ENCODE measurements at places on chromosomes 16 and 17.

- no peak for DNase-seq
These were observed 2.0 kb downstream of the WNK4 start for GRCh38 chr17:42782166-42783061.

GRCh38 chr17:46876353-46876887, 25.0 kb downstream of the WNT9B start:
- no peak for DNase-seq

GRCh38 chr17:40791111-40791510, 8.6 kb downstream of the KRT28 start:
- DNase-seq, result no peak

GRCh38 chr17:72338847-72339790, 218.3 kb downstream of the SOX9 start:
- no peak for DNase-seq

- DNase-seq, result no peak
These were observed 57.6 kb upstream of the B4GALNT2 start for GRCh38 chr17:49074851-49075540.

- no peak for DNase-seq
These were observed 358.3 kb downstream of the SOX9 start for GRCh38 chr17:72479113-72479512.

GRCh38 chr16:5056352-5056751, 9.4 kb downstream of the C16orf89 start:
- DNase-seq, result peak; percentile 32

GRCh38 chr17:12242345-12242954, 221.8 kb downstream of the MAP2K4 start:
- no peak for DNase-seq

- no peak for DNase-seq
These were observed 79.8 kb downstream of the HELZ start for GRCh38 chr17:67165201-67165600.

GRCh38 chr17:692116-692515, 22.5 kb downstream of the VPS53 start:
- DNase-seq, result no peak

DNA sequence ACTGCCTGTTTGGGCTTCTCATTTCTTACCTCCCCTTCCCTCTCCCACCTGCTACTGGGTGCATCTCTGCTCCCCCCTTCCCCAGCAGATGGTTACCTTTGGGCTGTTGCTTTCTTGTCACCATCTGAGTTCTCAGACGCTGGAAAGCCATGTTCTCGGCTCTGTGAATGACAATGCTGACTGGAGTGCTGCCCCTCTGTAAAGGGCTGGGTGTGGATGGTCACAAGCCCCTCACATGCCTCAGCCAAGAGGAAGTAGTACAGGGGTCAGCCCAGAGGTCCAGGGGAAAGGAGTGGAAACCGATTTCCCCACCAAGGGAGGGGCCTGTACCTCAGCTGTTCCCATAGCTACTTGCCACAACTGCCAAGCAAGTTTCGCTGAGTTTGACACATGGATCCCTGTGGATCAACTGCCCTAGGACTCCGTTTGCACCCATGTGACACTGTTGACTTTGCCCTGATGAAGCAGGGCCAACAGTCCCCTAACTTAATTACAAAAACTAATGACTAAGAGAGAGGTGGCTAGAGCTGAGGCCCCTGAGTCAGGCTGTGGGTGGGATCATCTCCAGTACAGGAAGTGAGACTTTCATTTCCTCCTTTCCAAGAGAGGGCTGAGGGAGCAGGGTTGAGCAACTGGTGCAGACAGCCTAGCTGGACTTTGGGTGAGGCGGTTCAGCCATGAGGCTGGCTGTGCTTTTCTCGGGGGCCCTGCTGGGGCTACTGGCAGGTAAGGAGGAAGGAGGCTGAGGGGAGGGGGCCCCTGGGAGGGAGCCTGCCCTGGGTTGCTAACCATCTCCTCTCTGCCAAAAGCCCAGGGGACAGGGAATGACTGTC, at the start of gene CD68:
Gene CD68, plus strand, starts transcription at position 638 of the 833 bp plus-strand sequence. Its CDS starts 40 bp downstream, at position 678.
- DNase-seq, result peak; percentile 69

- no peak for DNase-seq
These were observed 17.4 kb upstream of the MYO15B start for GRCh38 chr17:75570034-75570676.

GRCh38 chr17:39663688-39664580, 1.2 kb upstream of the TCAP start:
- DNase-seq, result no peak

GRCh38 chr17:28391401-28391800, 14.6 kb downstream of the SLC46A1 start:
- DNase-seq, result no peak

GRCh38 chr17:80942423-80943345, 49.0 kb upstream of the CHMP6 start:
- no peak for DNase-seq

DNA sequence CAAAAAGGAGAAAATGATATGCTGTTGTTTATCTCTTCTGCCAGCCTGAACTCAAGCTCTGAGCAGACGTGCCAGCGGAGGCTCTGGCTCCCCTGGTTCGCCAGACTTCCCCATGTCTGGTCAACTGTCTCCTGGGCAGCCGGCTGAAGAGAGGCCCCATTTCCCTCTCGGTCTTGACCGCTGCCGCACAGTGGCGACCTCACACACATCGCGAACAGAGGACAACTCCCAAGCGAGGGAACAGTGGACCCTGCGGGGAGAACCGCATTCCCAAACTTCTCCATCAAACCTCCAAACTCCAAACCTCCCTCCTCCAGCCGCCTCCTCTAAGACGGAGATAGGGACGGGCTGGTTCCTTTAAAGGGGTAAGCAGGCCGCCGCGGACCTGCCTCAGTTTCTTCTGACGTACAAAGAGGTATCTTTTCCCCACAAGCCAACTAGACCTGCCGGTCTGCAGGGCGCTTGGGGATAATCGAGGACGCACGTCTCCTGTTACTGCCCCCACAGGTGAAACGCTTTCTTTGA, 24.9 kb upstream of the RFFL start:
- DNase-seq, result no peak

GRCh38 chr17:32542186-32542585, 55.4 kb downstream of the CDK5R1 start:
- DNase-seq, result no peak

DNA sequence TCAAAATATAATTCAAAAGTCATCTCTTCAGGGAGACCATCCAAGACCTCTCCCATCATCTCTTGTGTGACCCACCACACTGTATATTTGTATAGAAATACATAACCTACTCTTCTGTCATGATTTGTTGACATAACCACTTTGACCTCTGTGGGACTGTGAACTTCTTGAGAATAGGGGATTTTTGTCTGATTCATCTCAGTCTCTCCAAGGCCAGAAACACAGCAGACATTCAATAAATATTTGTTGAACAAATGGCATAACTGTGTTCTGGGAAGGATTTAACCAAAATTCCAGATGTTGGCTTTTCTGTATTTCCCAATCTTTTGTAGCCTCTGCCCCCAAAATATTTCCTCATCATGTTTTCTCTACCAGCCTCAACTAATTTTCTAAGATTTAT, 169.7 kb downstream of the CDH11 start:
- DNase-seq, result no peak

GRCh38 chr16:86103320-86103719, 204.4 kb downstream of the IRF8 start:
- DNase-seq, result no peak

DNA sequence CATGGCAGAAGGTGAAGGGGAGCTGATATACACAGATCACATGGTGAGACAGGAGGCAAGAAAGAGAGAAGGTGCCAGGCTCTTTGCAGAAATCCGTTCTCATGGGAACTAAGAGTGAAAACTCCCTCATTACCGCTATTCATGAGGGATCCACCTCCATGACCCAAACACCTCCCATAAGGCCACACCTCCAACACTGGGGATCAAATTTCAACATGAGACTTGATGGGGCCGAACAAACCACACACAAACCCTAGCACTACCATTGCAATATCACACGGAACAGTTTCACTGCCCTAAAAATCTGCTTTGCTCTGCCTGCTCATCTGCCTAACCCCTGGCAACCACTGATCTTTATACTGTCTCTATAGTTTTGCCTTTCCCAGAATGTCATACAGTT, 34.8 kb downstream of the C17orf67 start:
- no peak for DNase-seq

- DNase-seq, result no peak
These were observed 49.4 kb upstream of the SREBF1 start for GRCh38 chr17:17886226-17886625.

GRCh38 chr17:41625602-41626001, 1.2 kb upstream of the KRT17 start:
- no peak for DNase-seq

GRCh38 chr17:16171613-16172012, 43.7 kb downstream of the NCOR1 start:
- no peak for DNase-seq

GRCh38 chr17:11351479-11351878, 110.5 kb downstream of the SHISA6 start:
- DNase-seq, result no peak

- DNase-seq, result no peak
These were observed 99.4 kb upstream of the SDK2 start for GRCh38 chr17:73743518-73744201.

GRCh38 chr17:7884581-7885366, 3.8 kb upstream of the CHD3 start:
- DNase-seq, result peak; percentile 20

DNA sequence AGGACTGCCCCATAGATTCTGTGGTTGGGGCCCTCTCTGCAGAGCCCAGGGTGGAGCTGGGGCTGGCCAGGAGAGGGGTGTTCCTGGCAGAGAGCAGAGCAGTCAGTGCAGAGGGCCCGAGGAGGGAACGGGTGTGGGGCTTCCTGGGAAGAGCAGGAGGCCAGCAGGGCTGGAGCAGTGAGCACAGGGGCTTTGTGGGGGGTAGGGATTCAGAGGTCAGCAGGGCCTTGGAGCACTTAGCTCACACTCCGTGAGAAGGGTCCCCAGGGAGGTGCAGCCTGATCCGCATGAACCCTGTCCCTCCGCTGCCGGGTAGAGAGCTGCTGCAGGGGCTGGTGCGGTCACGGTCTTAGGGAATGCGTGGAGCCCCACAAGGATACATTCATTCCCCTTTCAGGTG, 113.0 kb upstream of the CIBAR2 start:
- DNase-seq, result no peak

DNA sequence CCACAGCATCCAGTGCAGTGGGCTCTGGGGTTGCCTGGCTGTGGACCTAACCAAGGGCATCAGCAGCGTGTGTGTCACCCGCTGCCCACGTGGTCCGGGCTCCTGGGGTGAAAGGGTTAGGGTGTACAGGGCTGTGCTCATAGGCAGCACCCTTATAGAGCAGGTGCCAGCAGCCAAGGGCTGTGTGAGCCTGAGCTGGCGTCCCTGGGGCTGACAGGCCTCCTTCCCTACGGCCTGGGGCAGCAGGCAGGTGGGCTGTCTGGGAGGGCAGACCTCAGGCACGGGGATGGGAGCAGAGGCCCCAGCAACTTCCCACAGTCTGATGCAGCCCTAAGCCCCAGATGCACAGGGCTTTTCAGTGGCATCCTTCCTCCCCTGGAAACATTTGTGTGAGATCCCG, 13.9 kb downstream of the CD300A start:
- no peak for DNase-seq

- DNase-seq, result no peak
These were observed 17.6 kb upstream of the SPPL2C start for GRCh38 chr17:45826919-45827588.

- no peak for DNase-seq
These were observed 24.8 kb downstream of the GINS2 start for GRCh38 chr16:85663891-85664321.

GRCh38 chr16:75938818-75939217, 212.5 kb upstream of the CPHXL start:
- no peak for DNase-seq

- no peak for DNase-seq
These were observed 38.1 kb upstream of the DLX4 start for GRCh38 chr17:49930880-49931279.

DNA sequence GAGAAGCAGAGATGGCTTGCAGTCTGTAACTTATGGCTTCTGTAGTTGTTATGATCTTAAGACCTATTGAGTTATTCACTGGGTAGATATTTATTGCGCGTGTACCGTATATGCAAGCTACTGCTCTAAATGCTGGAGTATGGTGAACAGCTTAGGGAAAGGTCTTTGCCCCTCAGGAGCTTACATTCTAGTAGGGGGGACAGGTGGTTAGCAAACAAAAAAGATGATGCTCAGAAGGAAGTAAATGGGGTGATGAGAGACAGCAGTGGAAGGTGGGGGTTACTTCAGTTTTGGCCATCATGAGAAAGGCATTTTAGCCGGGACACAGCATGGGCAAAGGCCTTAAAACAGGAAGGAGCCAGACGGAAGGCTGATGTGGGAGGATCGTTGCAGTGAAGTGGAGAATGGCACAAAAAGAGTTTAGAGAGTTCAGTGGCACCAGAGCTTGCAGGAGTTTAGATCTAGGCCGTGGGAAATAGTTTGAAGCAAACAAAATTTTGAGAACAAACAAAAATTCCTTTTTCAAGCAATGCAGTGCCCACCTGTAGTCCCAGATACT, 2.1 kb downstream of the ARMC7 start:
- no peak for DNase-seq

- DNase-seq, result no peak
These were observed 408.7 kb upstream of the TNRC6C start for GRCh38 chr17:77549726-77550366.

- no peak for DNase-seq
These were observed 24.8 kb downstream of the KLHDC4 start for GRCh38 chr16:87740909-87741424.

GRCh38 chr16:24801761-24802302, 43.9 kb upstream of the SLC5A11 start:
- DNase-seq, result no peak

DNA sequence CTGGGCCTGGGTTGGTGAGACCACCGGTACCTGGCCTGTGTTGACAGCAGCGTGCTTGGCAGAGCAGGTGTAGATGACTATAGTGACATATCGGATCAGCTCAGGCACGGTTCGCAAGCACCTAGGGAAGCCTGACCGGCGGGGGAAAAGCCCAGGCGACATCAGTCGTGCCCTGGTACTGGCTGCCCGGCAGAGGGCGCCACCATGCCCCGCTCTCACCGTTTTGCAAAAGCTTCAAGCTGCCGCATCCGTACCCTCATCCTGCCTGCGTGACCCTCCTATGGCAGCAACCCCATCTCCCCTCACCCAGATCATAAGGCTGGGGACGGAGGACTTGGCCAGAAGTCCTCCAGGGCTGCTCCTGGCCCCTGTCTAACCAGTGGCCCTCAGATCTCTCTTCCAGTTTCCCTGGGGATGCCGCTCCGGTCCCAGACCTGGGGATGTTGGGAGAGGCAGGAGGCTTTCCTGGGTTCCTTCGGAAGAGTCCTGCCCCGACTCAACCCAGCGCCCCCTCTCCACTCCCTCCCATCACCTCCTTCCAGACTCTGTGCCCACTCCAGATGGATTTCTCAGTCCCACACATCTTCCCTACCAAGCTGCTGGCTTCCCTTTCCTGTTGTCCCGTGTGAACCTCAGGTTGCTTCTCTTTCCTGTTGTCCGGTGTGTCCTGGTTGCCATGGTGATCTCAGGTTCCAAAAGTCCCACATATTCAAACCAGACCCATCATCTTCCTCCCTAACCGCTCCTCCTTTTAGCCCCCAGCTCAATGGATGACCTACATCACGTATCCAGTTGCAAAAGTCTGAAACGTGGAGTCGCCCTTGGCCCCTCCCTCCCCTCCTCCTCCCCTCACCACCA, 13.7 kb downstream of the ALOX12B start:
- DNase-seq, result peak; percentile 87
